ENCODE measurements at places on chromosomes 13 and 19. TPM values are rescaled to one million over a fixed set of nuclear protein-coding genes. Genes with fewer than 3 reads are reported as not detected.

GRCh38 chr13:112708560-112709240 is 18.9 kb downstream of the ATP11A start:
- DNase-seq, result no peak

DNA sequence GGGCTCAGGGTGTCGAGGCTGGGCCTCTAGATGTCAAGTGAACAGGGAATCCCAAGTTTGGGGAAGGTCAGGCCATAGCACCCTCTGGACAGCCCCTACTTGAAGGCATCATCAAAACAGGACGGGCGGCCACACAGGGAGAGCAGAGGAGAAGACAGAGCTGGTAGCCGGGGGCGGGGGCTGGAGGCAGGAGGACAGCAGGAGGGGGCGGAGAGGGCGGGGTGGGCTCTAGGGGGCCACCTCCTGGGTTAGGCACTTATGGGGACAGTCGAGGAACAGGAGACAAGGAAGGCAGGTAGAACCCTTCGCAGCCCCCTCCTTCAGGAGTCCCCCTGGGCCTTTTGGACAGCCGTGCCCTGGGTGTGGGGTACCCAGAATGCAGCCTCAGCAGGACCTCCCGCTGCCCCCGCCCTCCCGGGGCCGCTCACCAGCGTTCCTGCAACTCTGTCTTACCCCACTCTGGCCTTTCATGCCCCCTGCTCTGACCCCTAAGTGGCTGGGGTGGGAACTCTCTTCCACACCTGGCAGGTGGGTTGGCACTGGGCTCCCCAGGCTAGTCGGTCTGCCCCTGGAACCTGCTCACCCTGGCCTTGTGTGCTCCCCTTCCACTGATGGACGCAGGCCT is 5.8 kb downstream of the SSBP4 start:
- DNase-seq, result no peak

- no peak for DNase-seq
These were observed 28.2 kb upstream of the FXYD3 start for GRCh38 chr19:35087393-35087792.

DNA sequence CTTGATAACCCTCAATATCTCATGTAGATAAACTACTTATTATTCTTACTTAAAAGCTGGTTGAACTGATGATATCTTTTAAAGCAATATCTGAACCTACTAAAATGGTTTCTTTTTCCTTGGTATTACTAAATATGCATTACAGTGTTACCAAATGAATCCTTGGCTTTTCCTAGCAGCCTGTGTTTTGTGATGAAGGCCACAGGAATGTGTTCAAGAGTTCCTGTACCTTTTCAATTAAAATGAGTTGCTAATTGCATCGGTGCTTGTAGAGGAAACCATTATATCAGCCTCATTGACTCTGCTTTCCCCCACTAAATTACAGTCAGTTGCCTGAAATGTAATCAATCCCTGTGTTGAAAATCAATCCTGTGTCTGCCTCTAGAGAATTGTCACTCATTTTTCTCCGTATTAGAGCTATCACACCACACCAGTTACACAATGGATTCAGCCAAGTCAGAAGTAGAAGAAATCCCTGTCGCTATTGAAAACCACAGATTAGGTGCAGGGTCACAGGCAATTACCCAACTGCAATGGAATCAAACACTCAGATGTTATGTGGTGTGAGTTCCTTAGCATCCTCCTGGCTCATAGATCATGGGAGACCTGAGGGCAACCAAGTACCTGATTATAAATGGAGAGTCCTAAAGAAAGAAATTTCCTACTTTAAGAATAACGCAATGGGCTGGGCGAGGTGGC is 13.3 kb downstream of the FAM216B start:
- DNase-seq, result no peak

- no peak for DNase-seq
These were observed 96.2 kb upstream of the RFC3 start for GRCh38 chr13:33721724-33722123.

Gene ECSIT
- 68.7 TPM for polyA plus RNA-seq

Gene NCCRP1
- 0.38 TPM for polyA plus RNA-seq

Gene KLF12
- 4.6 TPM for polyA plus RNA-seq

Gene BRME1
- polyA plus RNA-seq, result 2.2 TPM

All from urinary bladder (tissue), 4 donors.